MG63 (cell line): ENCODE measurements at places on chromosomes 6 and 20.

DNA sequence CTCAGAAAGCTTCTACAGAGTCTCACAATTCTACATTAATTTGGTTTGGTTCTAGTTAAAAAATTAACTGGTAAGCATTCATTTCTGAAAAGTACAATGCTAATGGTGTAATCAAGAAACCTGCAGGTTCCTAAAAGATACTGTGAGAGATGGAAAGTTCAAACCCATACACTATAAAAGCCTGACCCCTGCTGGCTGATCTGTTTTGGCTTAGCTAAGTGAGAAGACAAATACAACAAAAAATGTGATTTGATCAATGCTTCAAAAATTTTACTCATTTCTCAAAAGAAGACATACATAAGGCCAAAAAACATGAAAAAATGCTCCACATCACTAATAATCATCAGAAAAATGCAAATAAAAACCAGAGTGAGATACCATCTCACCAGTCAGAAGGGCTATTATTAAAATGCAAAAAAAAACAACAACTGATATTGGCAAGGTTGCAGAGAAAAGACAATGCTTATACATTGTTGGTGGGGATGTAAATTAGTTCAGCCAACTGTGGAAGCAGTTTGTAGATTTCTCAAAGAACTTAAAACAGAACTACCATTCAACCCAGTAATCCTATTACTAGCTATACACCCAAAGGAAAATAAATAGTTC lies 102.8 kb downstream of the MOXD1 start:
- peak; percentile 23 for DNase-seq

DNA sequence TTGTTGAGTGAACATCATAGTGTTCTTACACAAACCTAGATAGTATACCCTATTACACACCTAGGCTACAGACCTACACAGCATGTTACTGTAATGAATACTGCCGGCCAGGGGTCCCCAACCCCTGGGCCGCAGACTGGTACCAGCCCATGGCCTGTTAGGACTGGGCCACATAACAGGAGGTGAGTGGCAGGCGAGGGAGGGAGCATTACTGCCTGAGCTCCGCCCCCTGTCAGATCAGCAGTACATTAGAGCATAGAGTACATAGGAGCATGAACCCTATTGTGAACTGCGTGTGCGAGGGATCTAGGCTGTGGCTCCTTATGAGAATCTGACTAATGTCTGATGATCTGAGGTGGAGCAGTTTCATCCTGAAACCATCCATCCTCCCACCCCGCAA lies 126.3 kb downstream of the PRND start:
- no peak for DNase-seq

- DNase-seq = peak; percentile 51
Observed at GRCh38 chr20:33945391-33946081, 48.2 kb upstream of the RALY start.

GRCh38 chr6:33850296-33850695 lies 46.5 kb upstream of the MLN start:
- DNase-seq = no peak
